Vagina (tissue), 2 donors: ENCODE measurements at places on chromosomes 2 and 18. TPM values are rescaled to one million over a fixed set of nuclear protein-coding genes. Genes with fewer than 3 reads are reported as not detected.

Gene ELP2
- 60.2 TPM for total RNA-seq

Gene RTP5
- total RNA-seq = not detected

- DNase-seq = no peak
Observed at GRCh38 chr18:28132084-28132483, 44.8 kb downstream of the CDH2 start.

DNA sequence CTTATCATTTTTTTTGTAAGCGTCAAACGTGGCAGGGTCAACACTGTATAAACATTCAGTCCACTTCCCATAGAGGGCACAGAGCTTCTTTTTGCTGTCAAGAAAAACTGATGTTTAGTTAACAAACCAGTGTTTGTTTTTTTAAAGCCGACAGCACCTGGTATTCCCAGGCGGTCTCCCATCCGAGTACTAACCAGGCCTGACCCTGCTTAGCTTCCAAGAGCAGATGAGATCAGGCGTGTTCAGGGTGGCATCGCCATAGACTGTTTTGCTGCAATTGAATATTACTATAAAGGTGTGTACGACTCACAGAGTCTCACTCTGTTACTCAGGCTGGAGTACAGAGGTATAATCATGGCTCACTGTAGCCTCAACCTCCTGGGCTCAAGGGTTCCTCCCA is 31.5 kb downstream of the CABYR start:
- no peak for DNase-seq

- DNase-seq = no peak
Observed at GRCh38 chr18:75247611-75248421, 37.2 kb downstream of the TSHZ1 start.

GRCh38 chr18:36471393-36471792 is 173.9 kb downstream of the FHOD3 start:
- no peak for DNase-seq

- DNase-seq = no peak
Observed at GRCh38 chr2:237652181-237652580, 24.8 kb downstream of the LRRFIP1 start.
